NCI-H187 (cell line): ENCODE measurements at places on chromosomes 6 and 20.

DNA sequence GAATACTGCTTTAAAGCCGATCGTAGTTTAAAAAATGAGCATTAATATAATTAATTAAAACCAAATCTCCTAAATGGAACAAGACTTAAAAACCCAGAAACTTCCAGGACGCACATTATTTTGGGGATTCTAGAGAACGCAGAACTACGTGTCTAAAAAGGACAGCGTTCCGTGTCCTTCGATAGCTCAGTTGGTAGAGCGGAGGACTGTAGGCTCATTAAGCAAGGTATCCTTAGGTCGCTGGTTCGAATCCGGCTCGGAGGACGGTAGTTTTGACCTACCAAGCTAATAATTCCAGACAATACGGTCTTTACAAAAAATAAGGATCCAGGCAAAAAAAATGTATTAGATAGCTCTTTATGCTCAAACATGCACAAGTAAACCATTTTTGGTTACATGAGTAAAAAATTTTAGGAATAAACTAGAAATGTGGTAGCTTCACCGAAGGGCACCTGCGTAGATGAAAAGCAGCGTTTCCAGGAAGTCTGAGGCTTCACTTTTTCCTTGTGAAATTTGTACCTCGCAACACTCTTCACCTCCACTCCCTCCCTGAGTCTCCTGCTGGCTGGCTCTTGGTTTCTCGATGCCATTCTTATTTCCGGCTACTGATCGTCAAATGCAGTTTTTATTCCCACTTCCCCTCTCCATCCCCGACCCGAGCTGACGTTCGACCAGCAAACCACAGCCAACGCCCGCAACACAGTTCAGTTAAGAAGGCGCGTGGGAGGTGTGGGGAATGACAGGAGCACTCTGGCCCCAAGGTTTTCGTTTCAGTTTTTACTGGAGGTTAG, 19.6 kb upstream of the ABT1 start:
- DNase-seq: no peak

DNA sequence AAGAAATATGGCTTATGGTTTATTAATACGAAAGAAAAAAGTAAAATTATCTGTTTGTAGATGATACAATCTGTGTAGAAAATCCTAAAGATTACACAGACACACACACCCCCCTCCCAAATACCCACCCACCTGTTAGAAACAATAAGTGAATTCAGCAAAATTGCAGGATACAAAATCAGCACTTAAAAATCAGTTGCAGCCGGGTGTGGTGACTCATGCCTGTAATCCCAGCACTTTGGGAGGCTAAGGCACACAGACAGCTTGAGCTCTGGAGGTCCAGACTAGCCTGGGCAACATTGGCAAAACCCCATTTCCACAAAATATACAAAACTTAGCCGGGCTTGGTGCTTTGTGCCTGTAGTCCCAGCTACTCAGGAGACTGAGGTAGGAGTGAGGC, 42.3 kb downstream of the NINL start:
- DNase-seq: no peak

DNA sequence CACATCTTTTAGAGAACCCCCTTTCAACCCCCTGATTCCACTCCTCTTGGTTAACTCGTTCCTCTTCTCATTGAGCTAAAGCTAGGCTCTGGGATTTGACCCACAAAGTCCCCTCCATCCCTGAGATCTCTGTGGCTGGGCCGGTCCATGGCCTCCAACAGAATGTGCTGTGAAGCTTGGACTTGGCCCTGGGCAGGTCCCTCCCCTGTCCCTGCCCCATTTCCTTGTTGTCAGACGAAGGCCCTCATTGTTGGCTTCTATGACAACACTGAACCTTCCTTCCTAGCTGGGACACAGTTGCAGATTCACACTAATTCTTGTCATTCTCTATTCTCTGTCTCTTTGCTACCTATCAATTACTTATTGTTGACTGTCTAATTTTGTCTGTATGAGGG, 156.1 kb downstream of the SYCP2 start:
- DNase-seq: no peak

- DNase-seq: no peak
These were observed 17.5 kb downstream of the KIF25 start for GRCh38 chr6:168015009-168015408.

GRCh38 chr6:235763-236360, 56.4 kb upstream of the DUSP22 start:
- DNase-seq: no peak

DNA sequence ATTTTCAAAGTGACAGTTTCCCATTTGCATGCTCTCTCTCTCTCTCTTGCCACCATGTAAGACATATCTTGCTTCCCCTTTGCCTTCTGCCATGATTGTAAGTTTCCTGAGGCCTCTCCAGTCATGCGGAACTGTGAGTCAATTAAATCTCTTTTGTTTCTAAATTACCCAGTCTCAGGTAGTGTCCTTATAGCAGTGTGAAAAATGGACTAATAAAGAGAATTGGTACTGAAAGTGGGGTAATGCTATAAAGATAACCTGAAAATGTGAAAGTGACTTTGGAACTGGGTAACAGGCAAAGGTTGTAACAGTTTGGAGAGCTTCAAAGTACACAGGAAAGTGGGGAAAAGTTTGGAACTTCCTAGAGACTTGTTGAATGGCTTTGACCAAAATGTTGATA, 389.8 kb downstream of the GRIK2 start:
- no peak for DNase-seq

DNA sequence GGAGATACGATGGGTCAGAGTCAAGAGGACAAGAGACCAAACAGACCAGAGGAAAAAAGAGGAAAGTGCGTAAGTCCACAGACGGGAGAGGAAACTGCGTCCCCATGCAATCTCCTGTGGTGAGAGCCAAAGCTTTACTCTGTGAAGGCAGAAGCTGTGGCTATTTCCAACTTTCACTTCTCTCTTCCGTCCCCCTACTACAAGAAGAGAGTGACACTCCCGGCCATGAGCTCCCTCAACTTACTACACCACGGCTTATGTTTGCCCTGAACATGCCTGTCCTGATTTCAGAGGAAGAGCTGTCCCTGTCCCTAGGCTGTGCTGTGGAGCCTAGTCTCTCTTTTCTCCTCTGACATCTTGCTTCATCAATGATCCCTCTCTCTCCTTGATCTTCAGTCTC, 11.5 kb upstream of the SSR1 start:
- no peak for DNase-seq

DNA sequence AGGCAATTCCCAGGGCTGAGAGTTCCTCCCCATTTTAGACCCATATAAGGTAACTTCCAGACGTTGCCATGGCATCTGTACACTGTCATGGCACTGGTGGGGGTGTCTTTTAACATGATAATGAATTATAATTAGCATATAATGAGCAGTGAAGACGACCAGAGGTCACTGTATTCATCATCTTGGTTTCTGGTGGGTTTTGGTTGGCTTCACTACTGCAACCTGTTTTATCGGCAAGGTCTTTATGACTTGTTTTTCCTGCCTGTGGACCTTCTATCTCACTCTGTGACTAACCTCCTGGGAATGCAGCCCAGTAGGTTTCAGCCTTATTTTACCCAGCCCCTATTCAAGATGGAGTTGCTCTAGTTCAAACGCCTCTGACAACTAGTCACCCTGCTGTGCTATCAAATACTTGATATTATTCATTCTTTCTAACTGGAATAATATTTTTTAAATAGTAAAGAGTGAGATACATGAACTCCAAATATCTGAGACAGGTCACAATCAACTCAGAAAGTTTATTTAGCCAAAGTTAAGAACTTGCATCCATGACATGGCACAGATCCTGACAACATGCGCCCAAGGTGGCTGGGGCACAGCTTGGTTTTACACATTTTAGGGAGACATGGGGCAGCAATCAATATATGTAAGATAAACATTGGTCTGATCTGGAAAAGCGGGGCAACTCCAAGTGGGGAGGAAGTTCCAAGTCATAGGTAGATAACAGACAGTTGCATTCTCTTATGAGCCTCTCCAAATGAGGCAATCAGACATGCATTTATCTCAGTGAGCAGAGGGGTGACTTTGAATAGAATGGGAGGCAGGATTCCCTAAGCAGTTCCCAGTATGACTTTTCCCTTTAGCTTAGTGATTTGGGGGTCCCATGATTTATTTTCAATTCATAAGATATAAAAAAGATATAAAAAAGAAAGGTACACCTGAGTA, 1.2 kb upstream of the UFL1 start:
- no peak for DNase-seq

DNA sequence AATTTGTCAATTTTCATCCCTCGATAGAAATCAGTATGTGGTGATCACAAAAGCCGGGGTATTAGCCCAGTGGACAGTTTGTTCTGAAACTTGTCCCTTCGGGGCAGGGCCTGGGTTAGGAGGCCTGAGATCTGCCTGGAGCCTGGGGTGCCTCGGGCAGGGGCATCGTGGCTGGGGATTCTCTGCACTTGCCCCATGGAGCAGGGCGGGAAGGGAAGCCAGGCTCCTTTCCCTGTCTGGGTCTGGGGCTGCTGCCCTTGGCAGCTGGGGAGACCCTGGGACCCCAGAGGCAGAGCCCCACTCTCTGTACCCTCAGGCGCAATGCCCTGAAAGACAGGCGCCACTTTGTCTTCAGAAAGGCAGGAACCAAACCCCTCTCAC, 27.4 kb downstream of the NTSR1 start:
- DNase-seq: no peak
